ENCODE measurements at places on chromosomes 11 and 22.

DNA sequence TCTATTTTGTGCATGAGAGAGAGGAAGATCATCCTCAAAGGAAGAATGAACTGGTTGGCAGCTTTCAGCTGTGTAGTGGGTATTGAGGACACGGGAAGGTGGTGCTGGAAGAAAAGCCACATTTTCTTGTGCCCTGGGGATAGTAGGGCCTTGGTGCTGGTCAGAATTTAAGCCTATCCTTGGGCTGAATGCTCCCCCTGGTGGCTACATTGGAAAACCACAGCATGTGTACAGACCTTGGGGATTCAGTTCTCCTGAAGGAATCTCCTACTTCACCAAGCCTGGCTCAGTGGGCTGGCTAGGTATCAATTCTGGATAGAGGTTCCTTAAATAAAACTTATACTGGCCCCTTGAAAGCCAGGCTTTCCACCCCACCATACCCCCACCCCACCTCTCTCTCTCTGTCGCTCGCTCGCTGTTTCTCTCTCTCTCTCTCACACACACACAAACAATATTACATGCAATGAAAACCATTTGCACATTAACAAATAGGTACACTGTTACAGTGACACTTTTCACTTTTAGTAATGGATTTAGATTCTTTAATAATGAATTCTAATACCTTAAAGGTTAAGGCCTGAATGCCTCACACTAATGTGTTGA is 2.8 kb upstream of the OR51M1 start:
- peak; percentile 59 for DNase-seq

- DNase-seq, result no peak
These were observed 3.6 kb upstream of the CSNK1E start for GRCh38 chr22:38320605-38321402.

- no peak for DNase-seq
These were observed 12.0 kb downstream of the OR51I2 start for GRCh38 chr11:5460983-5461621.

DNA sequence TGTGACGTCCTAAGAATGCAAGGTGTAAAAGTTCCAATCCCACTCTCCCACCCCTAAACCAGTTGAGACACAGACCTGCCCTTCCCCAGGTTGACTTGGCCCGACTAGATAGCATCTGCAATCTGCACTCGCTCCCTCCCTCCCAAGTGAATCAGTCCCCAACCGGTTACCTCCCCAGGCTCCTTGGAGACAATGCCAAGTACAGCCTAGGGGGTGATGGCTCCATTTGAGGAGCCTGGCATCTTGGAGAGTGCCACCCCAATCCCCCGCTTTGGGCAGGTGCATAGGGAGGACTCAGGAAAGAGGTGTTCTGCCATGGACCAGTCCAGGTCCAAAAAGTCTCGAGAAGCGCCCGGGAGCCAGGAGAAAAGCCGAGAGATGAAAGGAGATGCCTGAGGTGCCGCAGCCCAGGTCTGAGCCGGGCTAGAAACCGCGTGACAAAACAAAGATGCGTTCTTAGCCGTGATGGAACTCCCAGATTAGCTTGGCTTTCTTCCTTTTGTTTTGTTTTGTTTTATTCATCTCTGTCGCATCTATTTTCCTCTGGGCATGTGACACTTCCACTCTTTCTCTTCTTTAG is 18.7 kb upstream of the SNX32 start:
- no peak for DNase-seq

- DNase-seq, result no peak
These were observed 1.4 kb upstream of the UVRAG start for GRCh38 chr11:75813622-75814039.

- DNase-seq, result no peak
These were observed 119.2 kb downstream of the ETS1 start for GRCh38 chr11:128468111-128468510.

DNA sequence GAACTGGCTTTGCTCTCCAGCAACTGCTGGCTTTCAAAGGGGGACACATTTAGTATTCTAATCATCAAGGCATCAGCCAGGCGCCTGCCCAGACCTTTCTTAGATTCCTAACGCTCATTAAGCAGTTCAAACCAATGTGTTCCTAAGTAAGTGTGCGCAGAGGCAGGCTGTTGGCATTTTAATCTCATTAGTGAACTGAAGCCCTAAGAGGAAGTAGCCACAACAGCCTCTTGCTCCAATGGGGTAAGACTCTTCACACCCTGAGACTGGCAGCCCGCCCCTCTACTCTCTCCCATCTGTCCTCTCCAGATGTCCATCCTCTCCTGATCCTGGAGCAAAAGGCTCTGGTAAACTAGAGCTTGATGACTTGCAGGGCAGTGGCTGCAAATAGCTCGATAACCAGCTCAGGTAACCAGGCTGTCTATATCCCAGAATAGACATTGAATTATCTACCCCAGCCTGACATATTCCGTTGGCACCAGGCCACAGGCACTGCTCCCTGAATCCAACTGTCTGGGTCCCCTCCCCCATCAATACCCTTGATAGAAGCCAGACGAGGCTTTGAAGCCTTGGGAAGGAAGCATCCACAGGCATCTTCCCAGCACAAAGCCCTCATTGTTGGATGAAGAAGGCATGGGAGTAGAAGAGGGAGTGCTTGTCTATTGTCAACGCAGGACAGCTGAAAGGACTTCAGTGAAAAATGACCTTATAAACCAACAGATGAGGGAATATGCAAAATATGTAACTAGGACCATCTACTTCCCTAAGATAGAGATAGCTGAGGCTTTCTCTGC is 321.1 kb downstream of the TENM4 start:
- no peak for DNase-seq

All from fibroblast of skin of right quadriceps (primary cell).